ENCODE measurements at places on chromosomes 5 and 9.

GRCh38 chr9:5042661-5043178 lies 57.6 kb downstream of the JAK2 start:
- no peak for DNase-seq

DNA sequence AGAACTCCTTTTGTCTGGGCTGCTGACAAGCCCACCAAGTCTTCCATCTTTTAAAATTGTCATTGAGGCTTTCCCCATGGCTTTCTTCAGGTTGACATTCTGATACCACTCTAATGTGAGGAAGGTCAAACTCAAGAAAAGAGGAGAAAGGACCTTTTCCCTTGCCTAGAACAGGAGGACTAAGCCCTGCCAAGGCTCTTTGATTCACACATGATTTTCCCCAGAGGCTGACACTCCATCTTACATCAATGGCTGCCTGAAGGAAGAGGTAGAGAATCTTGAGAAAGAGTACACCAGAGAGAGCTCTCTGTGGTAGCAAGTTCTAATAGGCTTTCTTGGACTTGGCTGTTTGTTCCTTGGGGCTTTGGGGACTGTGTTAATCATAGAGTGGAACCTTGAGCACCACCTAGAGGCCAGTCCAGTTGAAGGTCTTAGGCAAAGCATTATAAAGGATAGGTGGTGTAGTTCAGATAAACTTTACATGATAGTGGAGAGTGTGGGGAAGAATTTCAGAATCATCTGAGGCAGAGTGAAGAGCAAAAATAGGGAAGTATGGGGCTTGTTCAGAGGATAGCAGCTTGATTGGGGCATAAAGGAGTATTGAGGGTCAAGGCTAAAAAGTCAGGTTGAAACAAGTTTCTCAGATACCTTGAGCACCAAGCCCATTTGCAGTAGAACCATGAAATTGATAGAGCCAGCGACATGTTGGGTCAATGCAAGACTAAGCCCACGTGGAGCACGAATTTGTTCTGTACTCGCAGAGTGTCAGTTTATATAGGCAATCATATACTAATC lies 36.7 kb downstream of the NDFIP1 start:
- peak; percentile 23 for DNase-seq

DNA sequence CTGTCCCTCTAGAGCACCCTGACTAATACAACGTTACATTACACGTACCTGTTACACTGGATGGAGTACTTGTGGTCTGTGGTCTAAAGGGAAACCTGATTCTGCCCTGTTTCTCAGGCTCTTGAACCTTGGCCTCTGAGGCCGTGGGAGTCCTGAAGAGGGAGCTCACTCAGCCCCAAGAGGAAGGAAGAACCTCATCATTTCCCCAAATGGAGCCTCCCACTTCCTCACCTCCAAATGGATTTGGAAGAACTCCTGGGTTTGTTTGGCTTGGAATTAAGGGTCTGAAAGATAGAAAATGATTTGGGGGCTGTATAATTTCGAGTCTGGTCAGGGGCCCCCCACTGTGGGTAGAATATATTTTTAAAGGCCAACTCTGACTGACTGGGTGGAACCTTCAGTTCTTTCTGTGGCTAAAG lies 200.2 kb downstream of the SEMA6A start:
- DNase-seq = no peak

- DNase-seq = no peak
These were observed 42.0 kb downstream of the PDCD1LG2 start for GRCh38 chr9:5552301-5552700.

- no peak for DNase-seq
These were observed 23.1 kb upstream of the TRPM3 start for GRCh38 chr9:71144495-71144894.

DNA sequence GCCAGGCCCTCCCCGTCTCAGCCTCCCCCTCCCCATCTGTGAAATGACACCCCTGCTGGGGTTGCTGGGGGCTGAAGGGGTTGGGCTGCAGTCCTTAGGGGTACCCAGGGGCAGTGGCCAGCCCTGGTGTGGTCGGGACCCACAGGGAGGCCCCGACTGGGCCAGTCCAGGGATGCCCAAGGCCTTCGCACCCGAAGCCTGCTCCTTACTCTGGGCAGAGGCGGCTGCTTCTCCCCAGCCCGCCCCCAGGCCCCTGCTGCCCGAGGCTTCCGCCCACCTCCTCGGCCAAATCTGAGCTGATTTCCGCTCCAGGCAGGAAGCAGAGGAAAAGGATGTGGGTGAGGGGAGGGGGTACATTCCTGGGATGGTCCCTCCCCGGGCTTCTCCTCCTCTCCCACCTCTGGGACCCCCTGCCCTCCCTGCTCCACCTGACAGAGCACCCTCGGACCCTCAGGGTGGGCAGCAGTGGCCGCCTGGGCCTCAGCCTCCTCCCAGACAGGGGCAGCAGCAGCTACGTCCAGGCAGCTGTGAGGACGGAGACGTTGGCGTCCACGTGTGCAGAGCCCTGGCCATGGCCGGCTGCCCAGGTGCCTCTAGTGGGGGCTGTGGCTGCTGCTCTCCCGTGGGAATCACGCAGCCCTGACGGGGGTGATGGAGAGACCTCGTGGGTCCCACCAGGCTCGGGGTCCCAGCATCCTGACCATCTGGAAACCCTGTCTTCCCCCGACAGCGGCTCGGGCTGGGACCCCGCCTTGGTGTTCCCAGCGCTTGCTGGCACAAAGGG lies 4.2 kb upstream of the NRARP start:
- DNase-seq = no peak

GRCh38 chr5:142630927-142631539 lies 54.9 kb downstream of the FGF1 start:
- DNase-seq = no peak

DNA sequence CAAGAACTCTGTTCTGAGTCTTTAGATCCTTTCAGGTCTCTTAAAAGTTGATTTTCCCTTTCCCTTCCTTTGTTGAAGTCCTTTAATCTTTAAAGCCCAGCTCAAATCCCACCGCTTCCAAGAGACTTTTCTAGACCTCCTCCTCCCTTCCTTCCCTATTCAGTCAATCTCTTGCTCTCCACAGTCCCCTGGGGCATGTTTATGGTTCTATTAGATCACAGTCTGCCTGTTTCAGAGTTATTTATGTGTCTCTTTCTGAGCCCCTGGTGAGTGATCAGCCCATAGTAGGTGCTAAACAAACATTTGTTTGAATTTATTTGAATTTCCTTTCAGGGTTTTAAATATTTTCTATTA lies 7.2 kb upstream of the ARSI start:
- DNase-seq = no peak

DNA sequence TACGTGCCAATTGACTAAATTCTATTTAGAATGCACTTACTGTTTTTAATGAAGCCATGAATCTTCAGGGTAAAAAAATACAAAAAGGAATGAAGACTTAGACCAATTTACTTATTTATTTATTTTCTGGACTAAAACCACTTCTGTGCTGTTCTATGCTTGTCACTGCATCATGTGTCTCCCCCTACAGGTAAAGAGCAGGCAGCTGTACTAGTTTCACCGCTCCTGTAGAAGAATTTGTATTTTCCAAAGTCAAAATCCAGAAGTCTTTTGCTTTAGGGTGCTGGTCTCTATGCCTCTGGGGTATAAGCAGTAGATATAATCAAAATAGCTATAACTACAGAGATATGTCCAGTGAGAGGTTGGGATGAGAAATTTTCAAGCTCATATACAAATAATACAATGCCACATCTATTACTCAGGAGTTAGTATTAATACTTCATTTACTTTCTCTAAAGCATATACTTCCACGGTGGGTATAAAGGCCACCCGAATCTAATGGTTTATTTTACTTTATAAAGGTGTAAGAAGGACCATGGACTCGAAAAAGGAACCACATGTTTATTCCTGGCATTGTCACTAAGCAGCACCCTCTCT lies 591.5 kb downstream of the RAB3C start:
- DNase-seq = peak; percentile 63

GRCh38 chr9:91783876-91784672 lies 166.0 kb downstream of the ROR2 start:
- no peak for DNase-seq

DNA sequence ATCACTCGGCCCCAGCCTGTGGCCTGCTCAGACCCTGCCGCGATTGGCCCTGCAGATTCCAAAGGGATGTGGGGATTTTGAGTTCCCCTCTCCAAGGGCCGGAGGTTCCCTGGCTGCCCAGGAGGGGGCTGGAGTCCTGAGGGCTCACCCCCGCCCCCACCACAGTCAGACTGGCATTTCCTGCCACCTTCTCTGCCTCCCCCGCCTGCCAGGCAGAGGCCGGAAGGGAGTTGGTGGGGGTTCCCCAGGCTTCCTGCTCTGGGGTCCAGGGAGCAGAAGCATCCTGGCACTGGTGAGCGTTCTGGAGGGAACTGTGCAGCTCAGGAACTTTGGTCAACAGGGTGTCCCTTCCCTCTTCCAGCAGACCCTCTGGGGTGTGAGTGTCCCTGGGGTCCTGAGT lies 70.6 kb downstream of the RXRA start:
- peak; percentile 49 for DNase-seq

DNA sequence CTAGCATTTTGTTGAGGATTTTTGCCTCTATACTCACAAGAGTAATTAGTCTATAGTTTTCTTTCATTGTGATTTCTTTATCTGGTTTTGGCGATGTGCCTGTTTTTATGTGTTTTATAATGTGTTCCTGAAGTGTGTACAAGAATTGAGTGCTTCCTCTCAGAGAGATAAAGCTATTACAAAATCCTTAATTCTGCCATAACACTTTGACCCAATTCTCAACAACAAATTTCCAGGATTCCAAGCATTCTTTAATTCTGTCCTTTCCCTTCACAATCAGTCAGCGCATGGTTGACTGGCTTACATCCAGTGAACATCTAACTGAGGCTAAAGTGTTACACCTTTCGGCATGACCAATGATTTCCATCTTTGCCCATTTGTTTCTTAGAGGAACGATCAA lies 282.9 kb upstream of the MVB12B start:
- no peak for DNase-seq

DNA sequence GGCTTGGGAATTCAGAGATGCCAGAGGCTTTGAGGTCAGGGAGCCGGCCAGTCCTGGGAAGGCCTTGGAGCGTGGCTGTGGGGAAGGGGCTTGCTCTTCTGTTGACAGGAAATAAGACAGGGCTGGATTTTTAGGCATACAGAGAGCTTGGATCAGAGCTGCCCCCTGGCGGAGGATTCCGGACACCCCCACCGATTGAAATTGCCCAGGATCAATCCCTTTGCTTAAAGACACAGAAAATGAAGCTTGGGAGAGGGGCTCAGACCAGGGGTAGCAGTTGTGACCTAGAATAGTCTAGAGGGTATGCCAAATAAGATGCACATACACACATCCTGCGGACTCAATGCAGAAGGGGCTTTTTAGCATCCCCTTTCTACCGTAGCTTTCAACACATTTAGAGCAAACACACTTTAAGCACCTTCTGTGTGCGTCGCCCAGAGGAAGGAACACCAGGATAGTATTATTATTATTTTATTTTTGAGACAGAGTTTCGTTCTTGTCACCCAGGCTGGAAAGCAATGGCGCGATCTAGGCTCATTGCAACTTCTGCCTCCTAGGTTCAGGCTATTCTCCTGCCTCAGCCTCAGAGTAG lies 1.7 kb upstream of the NTMT1 start:
- DNase-seq = peak; percentile 63

DNA sequence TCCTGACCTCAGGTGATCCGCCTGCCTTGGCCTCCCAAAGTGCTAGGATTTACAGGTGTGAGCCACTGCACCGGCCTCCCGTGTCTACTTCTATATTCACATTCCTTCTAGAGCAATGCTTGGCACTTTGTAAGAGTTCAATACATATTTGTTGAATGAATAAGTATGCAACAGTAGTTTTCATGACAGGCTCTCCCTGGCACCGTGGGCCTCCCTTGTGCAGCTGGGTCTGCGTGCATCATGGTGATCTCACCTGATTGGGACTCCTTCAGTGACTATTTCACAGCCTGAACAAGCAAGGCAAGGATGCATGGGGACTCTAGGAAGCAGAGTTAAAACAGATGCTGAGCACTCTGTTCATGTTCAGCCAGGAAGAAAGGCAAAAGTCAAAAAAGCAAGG lies 6.8 kb upstream of the ZBTB34 start:
- DNase-seq = no peak

- no peak for DNase-seq
These were observed 77.3 kb downstream of the KCTD16 start for GRCh38 chr5:144248015-144248414.

- DNase-seq = no peak
These were observed 12.4 kb upstream of the PAIP1 start for GRCh38 chr5:43569236-43569746.

DNA sequence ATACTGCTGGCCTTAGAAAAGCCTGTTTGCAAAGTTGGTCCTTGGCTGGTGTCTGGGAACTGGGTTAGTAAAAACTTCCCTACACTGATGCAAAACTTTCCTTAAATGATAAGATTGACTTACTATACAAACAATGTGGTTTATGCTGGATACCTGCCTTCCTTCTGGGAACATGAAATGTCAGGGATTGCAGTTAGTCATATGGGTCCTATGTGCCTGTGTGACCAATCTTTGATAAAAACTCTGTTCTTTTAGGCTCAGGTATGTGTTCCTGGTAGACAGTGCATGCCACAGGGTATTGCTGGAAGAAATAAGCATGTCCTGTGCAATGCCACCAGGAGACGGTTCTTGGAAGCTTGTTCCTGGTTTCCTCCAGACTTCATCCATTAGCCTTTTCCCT lies 173.3 kb downstream of the RMI1 start:
- no peak for DNase-seq

- DNase-seq = no peak
These were observed 37.1 kb upstream of the NTNG2 start for GRCh38 chr9:132124800-132125199.

- DNase-seq = no peak
These were observed 61.6 kb downstream of the CSNK1A1 start for GRCh38 chr5:149489605-149490037.

DNA sequence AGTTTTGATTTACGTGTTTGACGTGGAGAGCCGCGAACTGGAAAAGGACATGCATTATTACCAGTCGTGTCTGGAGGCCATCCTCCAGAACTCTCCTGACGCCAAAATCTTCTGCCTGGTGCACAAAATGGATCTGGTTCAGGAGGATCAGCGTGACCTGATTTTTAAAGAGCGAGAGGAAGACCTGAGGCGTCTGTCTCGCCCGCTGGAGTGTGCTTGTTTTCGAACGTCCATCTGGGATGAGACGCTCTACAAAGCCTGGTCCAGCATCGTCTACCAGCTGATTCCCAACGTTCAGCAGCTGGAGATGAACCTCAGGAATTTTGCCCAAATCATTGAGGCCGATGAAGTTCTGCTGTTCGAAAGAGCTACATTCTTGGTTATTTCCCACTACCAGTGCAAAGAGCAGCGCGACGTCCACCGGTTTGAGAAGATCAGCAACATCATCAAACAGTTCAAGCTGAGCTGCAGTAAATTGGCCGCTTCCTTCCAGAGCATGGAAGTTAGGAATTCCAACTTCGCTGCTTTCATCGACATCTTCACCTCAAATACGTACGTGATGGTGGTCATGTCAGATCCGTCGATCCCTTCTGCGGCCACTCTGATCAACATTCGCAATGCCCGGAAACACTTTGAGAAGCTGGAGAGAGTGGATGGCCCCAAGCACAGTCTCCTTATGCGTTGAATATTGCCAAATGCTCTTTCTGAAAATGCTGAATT lies 850 bp downstream of the RRAGA start:
- peak; percentile 38 for DNase-seq

DNA sequence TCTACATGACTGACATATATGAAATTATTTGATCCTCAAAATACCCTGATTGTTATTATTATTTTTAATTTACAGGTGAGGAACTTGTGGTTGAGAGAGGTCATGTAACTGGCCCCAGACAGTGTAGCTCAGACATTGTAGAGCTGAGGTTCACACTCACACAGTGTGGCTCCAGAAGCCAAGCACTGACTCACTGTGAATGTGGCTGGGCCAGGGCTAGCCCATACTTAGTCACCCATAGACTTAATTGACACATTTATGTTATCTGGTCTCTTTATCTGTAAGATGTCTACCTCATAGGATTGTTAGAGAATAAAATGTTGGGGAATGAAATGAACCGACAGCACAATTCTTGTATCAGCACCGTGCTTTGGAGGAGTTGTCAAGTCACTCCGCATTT lies 24.9 kb upstream of the CCDC112 start:
- DNase-seq = no peak
